ENCODE measurements at places on chromosomes 1 and 21.

DNA sequence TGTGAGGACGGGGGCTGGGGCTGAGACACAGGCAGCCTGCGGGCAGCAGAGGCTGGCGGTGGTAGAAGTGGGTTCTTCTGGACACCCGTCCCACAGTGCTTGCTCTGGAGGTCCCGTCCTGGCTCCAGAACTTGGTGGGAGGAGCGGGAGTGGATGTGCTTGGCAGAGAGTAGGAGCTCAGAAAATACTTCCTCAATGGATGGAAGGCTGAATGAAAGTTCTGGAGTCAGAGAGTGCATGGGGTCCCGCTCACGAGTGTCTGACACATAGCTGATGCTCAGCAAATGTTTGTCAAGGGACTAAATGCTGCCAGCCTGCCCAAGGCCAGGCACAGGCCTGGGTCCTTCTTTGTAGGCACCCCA is 13.4 kb upstream of the NES start:
- no peak for DNase-seq

DNA sequence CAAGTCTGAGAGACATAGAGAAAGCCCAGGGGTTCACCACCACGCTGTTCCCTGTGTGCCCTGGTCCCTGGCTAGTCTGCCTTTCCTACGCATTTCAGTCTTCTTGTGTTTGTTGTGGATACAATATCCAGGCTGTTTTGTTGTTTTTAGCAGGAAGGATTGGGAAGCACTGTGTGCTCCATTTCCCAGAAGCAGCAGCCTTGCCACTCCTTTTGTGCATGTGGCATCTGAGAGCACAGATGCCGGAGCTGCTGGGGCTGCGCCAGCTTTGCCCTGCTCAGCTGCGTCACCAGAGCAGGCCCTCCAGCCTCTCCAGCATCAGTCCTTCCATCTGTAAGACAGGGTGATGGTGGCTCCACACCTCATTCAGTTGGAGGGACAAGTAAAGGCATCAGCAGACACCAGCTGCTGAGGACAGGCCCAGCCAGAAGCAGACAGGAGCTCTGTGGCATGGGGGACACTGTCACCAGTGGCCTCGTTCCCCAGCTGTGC is 94.4 kb upstream of the COL6A1 start:
- DNase-seq: no peak

GRCh38 chr21:25385911-25386474 is 221.3 kb downstream of the MRPL39 start:
- peak; percentile 82 for DNase-seq

GRCh38 chr1:19507516-19507915 is 22.2 kb upstream of the CAPZB start:
- DNase-seq: no peak

- peak; percentile 57 for DNase-seq
These were observed 137.4 kb upstream of the USP25 start for GRCh38 chr21:15592271-15592860.
